Sigmoid colon (tissue), 7 donors: ENCODE measurements at places on chromosomes 12 and 14. TPM values are rescaled to one million over a fixed set of nuclear protein-coding genes. Genes with fewer than 3 reads are reported as not detected.

EML1 gene
- total RNA-seq: 141 TPM

GALNT16 gene
- 20.5 TPM for total RNA-seq

PPTC7 gene
- 23.9 TPM for total RNA-seq

OR6C4 gene
- not detected for total RNA-seq

CCDC196 gene
- not detected for total RNA-seq

KRT83 gene
- not detected for total RNA-seq

PRH2 gene
- 1.2 TPM for total RNA-seq

NDRG2 gene
- 224 TPM for total RNA-seq

MYH6 gene
- not detected for total RNA-seq
